ENCODE measurements at places on chromosomes 12 and 14.

DNA sequence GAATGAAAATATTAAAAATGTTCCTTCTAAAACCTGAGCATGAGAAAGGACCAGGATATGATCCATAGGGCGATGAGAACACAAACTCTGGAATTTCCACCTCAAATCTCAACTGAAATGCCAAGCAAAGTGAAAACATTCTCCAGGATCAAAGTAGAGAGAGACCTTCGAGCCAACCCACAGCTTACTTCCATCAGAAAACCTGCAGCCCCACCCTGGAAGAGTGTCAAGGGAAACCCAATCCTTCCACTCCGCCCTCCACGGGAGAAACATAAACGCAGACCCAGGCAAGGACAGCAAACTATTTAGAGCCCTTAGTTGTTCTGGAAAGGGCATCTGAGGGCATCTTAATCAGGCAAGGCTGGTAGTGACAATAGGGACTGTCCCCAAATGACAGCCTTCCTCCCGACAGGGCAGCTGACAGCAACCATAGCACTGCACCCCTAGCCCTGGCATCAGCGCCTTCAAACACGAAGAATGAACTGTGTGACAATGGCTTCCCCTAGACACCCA lies 21.8 kb downstream of the SLC15A4 start:
- no peak for DNase-seq

- DNase-seq: no peak
Measured at GRCh38 chr12:104863296-104863948, 94.7 kb downstream of the SLC41A2 start.

- no peak for DNase-seq
Measured at GRCh38 chr12:21879312-21879711, 61.9 kb downstream of the ABCC9 start.

- no peak for DNase-seq
Measured at GRCh38 chr14:94697773-94698556, 71.9 kb downstream of the GSC start.

DNA sequence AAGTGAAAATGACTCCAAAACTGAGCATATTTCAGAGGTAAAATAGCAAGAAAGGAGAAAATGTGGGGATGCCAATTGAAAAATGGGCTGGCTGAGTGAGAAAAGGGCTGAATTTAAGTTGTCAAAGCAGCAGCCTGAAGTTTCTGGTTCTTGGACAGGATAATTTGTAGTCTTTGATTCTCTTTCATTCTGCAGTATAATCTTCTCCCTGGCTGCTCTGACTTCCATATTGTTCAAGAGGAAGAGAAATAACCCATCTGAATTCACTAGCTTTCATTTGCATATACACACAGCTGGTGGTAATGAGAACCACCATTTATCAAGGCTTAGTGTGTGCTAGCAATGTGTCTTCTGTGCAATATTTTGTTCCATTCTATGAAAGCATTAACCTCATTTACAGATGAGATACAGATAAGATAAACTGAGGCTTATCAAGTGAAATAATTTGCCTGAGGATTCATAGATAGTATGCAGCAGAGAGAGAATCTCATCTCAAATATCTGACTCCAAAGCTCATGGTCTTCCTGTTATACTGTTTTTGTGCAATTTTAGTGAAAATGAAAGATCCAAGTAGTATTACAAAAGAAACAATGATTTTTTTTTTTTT lies 184.2 kb downstream of the TMTC2 start:
- no peak for DNase-seq

DNA sequence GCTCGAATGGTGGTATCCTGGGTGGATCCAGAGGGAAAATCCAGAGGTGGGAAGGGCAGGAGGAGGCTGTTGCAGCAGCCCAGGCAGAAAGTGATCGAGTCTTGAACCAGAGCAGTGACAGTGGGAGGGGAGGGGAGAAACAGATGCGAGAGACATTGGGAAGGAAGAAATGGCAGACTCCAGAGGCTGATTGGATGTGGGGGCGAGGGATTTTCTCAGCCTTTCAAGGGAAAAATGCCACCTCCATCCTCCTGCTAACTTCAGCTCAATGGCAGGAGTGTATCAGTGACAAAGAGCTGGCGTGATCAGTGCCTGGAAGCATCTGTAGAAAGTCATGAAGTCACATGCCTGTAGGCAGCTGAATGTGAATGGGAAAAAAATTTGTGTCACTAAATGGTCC lies 38.6 kb upstream of the NRXN3 start:
- no peak for DNase-seq

GRCh38 chr12:45248095-45248494 lies 32.2 kb downstream of the ANO6 start:
- DNase-seq: no peak

DNA sequence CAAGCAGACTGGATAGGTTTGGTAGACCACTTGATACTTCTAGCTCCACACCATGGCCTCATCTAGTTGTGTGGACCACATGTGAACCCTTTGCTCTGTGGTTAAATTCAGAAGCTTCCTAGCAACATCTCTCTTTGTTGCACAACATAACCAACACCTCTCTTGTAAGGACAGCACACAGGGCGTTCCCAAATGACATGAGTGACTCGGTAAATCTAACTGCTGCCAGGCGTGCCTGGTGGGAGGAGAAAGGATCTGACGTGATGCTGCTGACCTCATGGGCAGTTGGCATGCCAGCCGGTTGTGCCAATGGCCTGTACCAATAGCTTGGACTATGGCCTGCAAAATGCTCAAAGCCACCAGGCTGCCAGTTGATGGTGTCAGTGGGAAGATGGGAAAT lies 93.8 kb downstream of the CPSF2 start:
- DNase-seq: no peak

DNA sequence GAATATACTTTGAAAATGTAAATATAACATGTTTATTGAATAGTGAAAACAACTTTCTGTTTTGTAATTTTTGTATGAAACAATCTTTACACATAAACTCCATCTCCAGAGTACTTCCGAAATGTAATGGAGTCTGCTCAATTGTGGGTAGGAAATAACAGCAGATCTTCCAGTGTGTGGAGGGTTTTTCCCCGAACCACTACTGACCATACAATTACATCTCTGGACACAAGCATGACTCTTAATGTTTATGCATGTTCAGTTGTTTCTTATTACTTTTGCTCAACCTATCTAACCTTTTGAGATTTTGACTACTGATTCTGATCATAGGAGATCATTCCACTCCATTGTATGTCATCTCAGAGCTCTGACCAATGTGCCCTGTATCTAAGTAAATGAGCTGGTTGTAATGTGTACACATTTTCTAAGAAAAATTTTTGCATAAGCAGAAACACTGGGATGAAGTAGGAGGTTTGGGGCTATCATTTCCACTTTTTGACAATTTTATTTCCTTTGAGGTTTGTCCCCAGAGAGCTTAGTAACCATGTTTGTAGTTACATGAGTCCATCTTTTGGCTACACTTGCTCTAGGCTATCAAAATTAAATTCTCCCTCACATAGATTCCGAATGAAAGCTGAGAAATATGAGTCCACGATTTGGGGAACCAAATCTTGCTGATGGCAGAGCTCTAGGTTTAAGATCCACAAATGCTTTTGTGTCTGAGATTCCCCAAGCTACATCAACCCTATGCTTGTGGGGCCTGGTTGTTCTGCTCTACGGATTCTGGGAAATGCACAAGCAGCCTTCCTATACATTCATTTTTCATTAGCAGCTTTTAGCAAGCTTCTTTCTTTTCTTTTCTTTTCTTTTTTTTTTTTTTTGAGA lies 21.4 kb upstream of the CLEC4D start:
- DNase-seq: no peak

- no peak for DNase-seq
Measured at GRCh38 chr12:113766879-113767878, 198.9 kb downstream of the RBM19 start.

DNA sequence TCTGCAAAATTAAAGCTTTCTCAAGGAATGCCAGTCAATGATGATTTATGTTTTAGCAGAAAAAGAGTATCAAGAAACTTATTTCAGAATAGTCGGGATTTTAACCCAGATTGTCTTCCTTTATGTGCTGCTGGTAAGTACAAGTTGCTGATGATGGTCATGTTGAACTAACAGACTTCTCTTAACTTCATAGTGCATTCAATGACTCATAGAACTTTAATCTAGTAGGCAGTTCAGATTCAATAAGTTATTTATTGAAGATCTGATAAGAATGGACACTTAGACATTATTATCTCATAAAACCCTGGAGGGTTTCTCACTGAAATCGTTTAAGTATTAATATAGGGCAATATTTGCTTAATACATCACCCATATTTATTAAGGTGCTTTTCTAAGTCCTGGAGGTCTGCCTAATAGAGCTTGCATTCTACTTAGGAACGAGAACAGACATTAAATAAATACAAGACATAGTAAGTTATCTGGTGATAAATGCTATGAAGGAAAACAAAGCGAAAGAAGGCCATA lies 33.8 kb downstream of the TOGARAM1 start:
- DNase-seq: no peak

DNA sequence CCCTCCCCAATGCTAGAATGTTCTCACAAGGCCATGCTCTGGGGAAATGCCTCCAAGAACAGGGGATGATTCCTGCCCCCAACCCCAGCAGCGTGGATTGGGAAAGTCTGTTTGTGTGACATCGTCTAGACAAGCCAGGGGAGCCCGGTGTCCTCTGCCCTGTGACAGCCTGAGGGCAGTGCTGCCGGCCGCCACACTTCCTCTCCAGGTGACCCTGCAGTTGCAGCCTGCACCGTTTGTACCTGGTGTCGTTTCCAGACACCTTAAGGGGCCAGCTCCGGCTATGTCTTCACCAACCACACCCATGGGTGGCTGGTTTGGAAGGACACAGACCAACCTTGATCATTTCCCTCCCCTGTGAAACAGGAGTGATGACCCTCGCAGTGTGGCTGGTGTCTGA lies 372.6 kb downstream of the BCL11B start:
- no peak for DNase-seq

DNA sequence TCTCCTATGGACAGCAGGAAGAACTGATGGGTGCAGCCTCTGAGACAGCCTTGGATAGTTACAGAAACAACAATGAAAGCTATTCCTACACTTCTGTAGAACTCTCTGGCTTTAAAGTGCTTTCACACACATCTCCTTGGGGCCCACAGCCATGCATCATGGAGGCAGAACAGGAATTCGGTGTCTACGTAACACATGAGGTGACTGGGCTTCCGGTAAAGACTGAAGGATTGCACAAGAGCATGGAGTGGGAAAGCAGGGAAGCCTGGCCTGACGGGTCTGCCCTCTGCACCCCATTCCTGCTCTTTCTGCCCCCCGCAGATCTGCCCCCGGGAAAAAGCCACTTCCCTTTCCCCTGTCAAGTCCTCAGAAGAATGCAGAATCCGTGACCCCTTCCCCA lies 82.6 kb downstream of the VWF start:
- no peak for DNase-seq

DNA sequence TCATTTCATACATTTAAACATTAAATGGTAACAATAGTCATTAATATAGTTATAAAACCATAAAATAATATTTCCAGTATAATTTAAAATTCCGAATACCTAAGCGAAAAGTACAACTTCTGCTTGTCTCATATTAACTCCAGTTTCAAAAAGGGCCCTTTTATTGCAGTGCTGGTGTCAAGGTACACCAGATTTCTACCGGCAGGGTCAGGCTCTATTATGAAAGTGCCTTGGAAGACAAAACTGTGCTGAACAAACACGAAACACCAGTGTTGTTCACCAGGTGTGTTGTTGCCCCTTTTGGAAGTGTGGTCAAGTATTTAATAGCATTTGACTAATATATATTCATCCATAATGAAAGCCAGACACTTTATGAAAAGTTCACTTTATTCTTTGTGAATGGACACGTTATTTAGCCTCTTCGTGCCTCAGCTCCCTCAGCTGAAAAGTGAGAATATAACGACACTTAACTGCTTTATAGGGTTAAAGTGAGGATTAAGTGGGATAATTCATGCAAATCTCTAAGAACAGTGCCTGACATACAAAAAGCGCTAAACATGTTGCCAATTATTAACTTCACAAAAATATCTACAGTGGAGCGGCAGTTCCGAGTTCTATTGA lies 20.3 kb upstream of the GNS start:
- no peak for DNase-seq

DNA sequence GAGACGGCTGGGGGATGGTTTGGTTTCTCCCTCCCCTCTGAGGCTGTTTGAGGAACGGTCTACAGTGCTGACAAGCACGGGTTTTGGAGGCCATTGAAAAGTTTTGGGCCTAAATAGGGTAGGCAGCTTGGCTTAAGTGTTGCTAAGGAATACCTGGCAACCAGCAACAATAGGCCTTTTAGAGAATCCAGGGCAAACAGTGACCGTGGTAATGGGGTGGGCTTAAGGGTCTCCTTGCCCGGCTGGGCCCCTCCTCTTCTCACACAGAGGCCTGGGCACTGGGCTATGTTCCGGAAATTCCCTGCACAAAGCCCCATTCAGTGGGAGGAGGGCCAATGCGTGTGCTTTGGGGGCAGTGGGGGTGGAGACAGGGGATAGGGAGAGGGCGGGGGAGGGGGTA lies 55.4 kb downstream of the ASCL1 start:
- no peak for DNase-seq

DNA sequence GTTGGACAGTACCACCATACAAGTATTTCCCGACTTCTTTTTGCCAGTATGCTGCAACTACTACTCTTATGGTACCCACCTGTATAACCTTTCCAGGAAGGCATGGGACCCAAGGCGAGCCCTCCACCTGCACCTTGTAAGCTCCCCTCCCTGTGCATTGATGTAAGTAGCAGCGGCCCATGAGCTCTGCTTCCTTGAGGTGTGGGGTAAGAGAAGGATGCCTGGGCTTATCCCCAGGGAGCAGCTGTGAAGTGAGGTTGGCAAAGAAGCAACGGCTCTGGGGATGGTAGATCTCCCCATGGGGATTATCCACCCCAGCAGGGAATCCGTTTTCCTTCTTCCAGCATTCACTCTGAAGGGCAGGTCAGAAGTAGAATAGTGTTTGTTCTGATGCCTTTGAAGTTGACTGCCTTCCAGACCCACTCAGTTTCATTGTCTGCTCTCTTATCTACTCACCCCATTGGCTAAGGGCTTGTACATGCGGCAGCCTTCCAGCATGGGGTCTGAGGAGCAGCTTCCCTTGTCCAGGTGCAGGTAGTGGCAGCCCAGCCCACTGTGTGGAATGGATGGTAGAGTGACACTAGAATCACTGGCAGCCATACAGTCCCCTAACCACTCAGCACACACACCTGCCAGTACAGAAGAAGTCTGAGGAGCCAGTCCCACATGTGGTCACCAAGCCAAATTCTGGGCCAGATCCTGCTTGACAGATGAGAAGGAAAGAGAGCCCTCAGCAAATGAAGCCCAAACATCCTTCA lies 3.4 kb downstream of the CIROP start:
- DNase-seq: no peak

- DNase-seq: no peak
Measured at GRCh38 chr12:47277972-47278448, 198.3 kb upstream of the AMIGO2 start.

DNA sequence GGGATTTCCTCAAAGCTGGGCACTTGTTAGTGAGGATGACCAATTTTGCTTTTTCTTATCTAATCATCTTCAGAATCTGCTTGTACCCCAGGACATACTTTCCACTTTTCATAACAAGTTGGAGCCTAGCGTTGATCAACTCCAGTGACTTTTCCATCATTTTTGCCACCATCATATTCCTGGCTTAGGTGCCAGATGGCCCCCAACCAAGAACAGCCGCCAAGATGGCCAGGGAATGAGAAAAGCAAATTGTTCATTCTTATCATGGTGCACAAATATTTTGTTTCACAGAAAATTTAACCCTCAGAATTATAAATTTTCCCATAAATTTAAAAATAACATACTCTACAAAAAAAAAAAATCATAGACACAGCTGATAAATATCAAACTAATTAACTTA lies 37.5 kb downstream of the SLC2A13 start:
- no peak for DNase-seq
